NCI-H226 (cell line): ENCODE measurements at places on chromosomes 1 and 21.
A peak's percentile ranks its signal among the peaks of the same experiment; 100 is the strongest.

DNA sequence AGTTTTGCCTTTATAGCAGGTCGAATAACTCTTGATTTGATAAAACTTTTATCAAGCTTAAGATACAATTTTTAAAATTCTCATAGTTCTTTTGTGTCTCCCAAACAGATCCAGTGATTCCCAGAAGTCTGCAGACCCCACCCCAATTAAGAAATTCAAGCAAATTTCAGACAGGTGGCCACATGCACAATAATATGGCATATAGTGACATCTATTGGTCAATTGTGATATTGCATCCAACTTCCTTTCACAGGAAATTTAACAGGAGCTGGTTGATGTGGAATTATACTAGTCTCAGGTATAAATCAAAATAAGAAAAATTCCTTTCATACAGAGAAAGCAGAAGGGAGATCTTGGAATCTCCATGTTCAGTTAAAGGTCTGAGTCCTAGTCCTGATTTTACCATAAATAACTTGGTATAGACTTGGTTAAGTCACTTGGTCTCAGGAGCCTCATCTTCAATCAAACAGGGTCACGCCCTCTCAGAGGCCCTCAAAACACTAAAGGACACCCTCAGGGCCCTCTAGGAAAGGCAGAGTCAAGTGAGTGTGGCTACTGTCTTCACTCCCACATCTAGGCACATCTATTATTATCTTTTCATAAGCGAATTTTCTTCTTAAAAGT is 24.1 kb downstream of the PIGM start:
- no peak for DNase-seq

- no peak for DNase-seq
Observed at GRCh38 chr1:9406111-9406510, 113.4 kb downstream of the SPSB1 start.

DNA sequence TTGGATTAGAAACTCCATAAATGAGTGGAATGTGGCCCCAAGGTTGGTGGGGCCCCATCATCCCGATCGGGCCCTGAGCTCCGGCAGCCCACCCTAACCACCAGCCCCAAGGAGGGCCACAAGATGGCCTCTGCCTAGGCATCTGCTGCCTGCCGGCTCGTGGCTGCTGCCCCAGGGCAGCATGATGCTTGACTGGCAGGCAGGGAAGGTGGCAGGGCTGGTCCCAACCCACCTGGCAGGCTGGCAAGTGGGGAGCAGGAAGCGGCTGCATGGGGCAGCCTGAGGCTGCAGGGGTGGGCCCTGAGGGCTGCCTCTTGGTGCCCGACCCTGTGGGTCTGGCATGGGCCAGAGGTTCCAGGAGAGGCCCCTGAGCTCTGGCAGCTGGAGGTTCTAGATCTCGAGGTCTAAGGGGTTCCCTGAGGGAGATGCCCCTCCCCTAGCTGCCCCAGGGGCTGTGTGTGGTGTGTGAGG is 760 bp upstream of the GJC2 start:
- no peak for DNase-seq

- no peak for DNase-seq
Observed at GRCh38 chr1:50476800-50477199, 53.6 kb upstream of the DMRTA2 start.

DNA sequence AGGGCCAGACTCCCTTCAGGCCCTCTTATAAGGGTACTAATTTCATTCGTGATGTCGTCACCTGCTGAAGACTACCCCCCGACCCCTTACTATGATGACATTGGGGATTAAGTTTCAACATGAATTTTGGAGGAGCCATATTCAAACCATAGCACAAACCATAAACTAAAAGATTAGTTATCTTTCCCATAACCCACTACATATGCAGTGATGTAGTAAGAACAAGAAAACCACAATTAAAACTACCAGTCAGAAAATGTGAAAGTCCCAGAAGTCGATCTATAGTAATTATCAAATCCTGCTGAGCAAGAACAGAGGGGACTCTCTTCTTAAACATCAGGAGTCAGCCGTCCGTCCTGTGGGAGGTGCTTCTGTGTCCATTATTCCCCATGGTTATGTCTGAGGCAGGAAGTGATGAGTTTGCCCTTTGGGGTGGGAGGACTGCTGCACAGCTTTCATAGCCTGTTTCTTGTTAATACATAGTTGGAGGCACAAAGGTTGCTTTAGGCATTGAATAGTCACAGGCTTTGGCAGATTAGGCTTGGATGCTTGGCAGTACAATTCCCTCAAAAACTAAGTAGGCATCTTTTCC is 35.9 kb upstream of the PTGFRN start:
- DNase-seq, result peak; percentile 58

DNA sequence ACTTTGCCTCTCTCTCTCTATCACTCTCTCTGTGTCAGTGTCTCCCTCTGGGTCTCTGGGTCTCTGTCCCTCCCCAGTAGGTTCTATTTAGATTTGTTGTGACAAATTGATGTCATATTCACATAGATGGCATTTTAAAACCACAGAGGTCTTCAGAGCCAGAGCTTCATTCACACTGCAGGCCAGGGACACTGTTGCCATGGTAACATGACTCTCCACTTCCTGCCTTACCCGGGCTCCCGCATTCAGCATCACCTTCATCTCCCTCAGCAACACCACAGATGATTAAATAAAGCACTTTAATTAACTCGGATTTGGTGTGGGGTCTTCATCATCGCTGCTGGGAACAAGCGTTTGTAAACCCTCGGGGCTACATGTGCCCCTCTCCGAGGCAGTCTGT is 132.6 kb downstream of the ETS2 start:
- DNase-seq, result no peak

DNA sequence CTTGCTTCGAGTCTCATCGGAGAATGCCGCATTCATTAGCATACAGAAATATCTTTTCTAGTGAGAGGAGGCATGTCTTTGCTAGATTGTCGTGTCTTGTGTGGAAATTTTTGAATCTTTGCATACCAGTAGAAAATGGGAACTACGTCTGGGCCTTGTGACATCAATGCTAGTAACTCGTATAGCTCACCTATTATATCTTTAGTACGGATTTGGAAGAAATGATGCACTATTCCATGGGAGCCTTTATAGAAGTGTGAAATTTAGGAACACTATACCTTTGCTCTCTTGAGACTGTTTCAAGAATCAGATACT is 835 bp downstream of the UHMK1 start:
- no peak for DNase-seq

GRCh38 chr1:158527190-158527815 is 26.9 kb downstream of the OR6Y1 start:
- DNase-seq, result no peak

DNA sequence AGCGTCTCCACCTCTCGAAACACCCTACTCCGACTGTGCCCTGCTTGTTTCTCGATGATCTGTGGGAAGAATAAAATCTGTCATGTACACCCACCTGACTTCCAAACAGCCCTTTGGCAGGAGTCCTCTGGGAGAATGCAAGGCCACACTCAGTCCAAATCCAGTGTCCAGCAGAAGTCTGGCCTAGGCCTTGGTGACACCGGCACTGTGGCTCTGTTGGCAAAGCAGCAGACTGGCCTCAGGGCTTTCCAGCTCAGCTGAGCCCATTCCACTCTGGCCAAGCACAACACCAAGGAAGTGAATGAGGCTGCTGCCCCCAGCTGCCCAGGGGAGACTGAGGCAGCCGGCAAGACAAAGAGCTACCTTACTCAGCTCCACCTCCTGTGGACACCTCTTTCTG is 25.1 kb upstream of the KNCN start:
- no peak for DNase-seq

GRCh38 chr1:10074852-10075730 is 42.3 kb downstream of the UBE4B start:
- no peak for DNase-seq

DNA sequence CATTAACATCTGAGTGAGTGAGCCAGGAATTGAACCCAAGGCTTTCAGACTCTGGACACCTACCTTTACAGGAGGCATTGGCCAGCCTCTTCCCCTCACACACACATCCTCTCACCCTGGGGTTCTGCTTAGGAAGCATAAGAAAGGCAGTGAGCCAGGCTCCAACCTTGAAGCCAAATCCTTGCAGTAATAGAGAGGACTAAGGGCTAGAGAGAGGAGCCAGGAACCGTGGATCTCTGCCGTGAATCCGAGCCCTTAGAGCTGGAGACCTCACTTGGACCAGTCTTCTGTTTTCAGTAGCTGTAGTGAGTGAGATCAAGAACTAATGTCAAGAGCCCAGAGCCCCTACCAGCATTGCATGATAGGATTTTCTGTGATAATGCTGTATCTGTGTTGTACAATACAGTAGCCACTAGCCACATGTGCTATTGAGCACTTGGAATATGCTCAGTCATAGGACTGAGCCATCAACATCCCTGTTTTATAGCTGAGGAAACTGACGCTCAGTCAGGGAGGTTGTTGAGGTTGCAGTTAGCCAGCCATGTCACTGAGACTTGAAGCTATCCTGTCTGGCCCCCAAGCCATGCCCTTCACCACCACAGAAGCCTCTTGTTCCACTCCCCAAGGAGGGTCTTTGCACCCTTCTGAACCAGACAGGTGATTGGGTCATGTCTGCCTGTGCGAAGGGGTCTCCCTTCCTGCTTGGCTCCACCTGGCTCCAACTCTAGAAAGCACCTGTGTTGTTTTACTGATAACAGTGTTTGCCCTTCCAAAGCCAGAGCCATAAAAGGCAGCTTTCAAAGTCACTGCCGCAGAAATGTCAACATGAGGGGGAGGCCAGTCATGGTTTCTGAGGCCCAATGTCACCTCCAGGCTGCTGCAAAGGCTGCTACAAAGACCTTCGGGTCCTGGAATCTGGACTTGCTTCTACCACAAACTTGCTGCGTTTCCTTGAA is 101.1 kb upstream of the JUN start:
- no peak for DNase-seq

DNA sequence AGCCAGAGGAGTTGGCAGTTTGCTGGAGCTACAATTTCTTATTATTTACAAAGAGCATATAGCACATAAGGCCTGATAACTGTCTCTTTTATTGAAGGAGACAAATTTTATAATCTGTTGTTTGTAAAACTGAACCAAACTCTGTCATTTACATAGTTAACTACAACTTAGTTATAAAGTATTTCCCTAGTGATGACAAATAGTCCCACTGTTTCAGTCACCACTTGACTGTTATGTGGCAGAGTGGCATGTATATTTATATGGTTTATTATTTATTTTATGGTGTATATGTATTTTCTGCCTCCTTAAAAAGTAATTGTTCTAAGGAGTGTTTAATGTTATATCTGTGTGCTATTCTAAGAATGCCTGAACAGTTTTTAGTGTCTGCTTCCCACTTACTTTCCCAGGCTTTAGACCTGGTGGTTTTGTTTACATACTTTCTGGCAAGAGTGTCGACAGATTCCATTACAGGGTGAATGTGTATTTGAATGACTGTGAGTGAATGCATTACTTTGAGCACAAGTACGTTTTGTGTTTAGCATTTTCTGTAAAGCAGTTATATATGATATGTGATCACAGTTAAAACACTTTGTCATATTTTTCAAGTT is 10.0 kb downstream of the TSEN15 start:
- DNase-seq, result peak; percentile 54

DNA sequence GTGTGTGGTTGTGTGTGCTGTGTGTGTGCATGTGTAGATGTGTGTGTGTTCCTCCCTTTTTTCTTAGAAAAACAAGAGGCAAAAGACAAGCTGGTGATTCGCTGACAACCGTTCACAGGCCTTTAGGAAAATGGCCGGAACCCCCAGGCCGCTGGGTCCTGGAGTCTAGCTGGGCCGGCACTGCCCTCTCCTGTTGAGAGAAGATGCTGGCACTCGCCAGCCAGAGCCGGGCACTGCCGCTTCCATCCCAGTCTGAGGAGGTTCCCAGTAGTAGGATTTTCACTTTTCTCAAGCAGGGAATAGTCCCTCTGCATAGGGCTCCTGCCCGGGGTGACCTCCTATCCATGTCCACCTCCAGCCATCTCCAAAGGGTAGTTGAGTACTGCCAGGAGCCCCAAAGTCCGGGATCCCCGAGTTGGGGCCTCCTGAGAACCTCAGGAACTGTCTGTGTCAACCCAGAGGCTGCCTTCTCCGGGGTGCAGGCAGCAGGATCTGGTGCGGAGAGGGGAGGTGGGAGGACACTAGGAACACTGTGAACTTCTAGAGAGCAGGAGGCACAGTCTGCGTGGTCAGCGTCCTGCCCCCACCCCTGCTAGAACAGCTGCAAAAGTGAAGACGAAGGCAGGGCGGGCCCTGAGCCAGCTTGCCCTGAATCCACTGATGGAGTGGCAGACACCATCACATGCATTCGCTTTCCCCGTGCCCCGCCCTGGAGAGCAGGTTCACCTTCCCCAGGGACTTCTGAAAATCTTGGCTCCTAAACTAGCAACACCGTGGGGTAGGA is 44.1 kb upstream of the ARHGEF16 start:
- DNase-seq, result no peak
